ENCODE measurements at places on chromosomes 4 and X.

- DNase-seq: no peak
Measured at GRCh38 chrX:39972340-39972739, 125.4 kb downstream of the BCOR start.

- no peak for DNase-seq
Measured at GRCh38 chr4:40731361-40731760, 18.4 kb upstream of the NSUN7 start.

GRCh38 chrX:23888887-23889501, 18.7 kb downstream of the APOO start:
- DNase-seq: no peak

- no peak for DNase-seq
Measured at GRCh38 chrX:39777623-39778025, 320.1 kb downstream of the BCOR start.

DNA sequence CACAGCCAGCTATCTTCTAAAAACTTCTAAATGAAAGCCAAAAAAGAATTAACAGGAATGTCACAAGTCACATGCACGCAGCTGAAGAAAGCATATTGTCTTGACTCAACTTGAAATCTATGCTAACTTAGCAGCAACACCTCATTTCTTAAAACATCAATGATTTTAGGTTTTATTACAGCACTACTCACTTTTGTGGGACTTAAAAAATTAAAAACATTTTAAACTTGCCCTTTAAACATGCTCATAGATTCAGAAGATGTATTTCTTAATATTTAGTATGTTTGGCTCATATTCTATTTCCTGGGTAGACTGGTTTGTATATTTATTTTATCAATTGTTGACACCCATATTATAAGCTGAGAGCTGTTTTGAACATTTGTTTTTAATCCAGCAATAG, 279.4 kb downstream of the NKX6-1 start:
- no peak for DNase-seq

- no peak for DNase-seq
Measured at GRCh38 chrX:34880656-34881055, 61.9 kb upstream of the FAM47B start.

DNA sequence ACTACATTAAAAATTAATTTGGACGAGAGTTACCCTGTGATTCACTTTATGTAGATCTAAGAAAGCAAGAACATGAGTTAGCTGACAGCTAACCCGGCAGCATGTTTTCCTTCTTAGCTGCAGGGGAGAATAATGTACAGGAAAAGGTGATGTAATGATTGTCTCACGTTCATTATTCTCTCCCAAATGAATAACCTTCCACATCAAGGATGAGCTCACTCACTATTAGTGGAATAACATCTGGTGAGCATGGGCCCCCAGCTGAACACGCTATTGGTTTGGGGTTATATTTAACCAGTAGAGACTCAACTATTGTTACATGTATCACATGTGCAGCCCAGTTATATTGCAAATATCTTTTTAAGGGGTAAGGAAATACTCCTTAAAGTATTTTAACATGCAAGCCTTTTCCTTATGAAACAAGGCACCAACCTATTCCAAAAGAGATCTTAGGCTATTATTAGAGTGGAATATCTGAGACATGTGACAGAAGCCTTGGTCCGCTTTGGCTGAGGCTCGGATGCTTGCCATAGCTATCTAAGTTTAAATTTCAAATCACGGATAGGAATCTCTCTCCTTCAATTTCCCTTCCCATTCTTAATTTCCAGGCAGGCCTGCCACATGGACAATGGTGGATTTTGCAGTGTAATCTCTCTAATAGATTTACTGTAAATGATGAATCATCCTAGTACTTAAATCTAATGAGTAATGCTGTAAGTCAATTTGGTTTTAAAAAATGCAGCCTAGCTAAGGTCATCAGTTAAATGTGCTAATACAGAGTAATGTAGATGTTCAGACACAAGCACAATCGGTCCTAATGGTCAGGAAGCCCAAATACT, 99.0 kb upstream of the OTUD4 start:
- DNase-seq: no peak

GRCh38 chr4:87916626-87917025, 58.9 kb upstream of the SPP1 start:
- no peak for DNase-seq

- no peak for DNase-seq
Measured at GRCh38 chr4:7530082-7530481, 95.4 kb upstream of the PSAPL1 start.

DNA sequence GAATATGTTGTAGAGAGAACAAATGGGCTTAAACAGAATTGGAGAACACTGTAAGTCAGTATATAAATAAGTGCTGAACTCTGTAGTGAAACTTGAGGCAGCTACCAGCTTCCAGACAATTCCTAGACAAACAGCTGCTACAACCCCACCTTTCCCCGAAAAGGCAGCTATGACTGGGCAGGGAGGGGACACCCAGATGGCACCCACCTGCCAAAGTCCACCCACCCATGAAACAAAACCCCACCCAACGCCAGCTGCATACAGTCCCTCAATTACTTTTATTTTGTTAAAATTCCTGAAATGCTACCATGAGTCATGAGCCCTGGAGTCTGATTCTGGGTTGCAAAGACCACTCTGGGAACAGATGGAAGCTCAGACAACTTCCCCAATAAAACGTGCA, 24.4 kb downstream of the RELL1 start:
- no peak for DNase-seq
